ENCODE measurements at places on chromosomes 4 and X.

GRCh38 chrX:319579-320125 is 1.1 kb upstream of the GTPBP6 start:
- DNase-seq = peak; percentile 82

- DNase-seq = no peak
Measured at GRCh38 chr4:7288751-7289523, 96.6 kb downstream of the SORCS2 start.

DNA sequence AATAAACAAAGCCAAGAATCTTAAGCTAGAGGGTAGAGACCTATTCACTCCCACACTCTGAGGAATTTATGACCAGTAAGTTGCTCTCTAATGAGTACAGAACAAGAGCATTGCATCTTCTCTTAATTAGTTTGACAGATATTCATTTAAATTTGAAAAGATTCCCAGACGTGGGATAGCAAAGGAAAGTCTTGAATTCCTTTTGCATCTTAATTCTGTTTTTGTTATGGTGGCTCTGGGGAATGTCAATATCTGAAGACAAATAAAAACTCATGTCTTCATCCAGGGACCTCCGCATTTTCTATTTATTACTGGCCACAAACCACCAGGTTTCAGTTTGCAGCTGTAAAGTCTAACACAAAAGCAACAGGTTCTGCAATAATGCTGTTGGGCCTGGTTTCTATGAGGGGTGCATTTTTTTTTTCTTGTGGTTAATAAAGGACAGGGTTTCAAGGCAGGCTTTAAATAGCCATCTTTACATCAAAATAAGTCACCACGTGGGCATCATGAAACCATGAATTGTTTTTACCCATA is 172.3 kb downstream of the SHROOM3 start:
- no peak for DNase-seq

DNA sequence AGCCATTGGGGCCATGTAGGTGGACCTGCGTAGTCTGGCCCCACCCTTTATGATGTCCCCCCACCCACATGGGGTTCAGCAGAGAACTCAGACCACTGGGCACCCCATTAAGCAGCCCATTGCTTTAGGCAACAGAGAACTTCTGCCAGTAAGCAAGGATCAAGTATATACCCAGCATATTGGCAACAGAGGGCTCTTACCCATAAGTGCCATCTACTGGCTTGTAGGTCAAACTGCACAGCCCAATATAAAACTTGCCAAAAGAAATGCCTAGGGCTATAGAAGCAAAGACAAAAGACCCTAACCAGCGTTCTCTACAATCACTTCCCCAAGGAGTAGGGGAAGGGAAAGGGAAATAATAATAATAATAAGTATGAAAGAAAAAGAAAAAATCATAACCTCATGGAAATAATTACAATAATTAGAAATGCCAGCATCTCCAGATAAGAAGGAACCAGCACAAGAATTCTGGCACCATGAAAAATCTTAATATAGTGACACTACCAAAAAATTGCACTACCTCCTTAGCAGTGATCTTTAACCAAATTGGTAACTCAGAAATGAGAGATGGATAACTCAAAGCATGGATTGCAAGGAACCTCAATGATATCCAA is 1090.7 kb downstream of the FAT4 start:
- DNase-seq = no peak

All from sciatic nerve (tissue), 2 donors.